ENCODE measurements at places on chromosomes 12 and 14.

DNA sequence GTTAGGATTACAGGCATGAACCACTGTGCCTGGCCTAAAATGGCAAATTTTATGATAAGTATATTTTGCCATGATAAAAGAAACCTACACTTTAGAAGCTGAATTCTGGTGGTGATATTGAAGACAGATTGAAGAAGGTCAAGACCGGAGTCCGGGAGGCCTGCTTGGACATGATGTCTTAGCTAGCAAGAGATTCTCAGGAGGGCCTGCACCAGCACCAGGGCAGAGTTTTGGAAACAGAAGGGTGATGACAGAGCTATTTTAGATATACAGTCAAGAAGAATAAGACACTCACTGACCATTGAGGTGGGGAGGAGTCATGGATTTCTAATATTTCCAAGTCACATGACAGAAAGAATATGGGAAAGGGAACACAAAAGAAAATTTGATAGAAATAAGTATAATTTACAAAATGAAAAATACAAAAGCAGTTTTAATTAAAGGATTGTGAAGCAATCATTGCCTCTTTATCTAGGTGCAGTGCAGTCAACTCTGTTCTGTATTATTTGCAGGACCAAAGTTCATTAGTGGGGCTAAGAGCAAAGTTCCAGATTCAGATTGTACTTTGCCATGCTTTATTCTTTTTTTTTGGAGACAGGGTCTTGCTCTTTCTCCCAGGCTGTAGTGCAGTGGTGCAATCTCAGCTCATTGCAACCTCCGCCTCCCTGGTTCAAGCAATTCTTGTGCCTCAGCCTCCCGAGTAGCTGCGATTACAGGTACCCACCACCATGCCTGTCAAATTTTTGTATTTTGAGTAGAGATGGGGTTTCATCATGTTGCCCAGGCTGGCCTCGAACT lies 9.3 kb upstream of the PPP4R3A start:
- no peak for DNase-seq
- peaks cover 5% of the 10 kb centered on the region for H3K4me1 ChIP-seq
- H3K36me3 ChIP-seq, result no peaks in the 10 kb centered on the region
- no peak overlapping the region for H3K27ac ChIP-seq
- H3K4me3 ChIP-seq, result no peak overlapping the region

GRCh38 chr12:115146453-115146852 lies 462.5 kb upstream of the TBX3 start:
- H3K27me3 ChIP-seq, result no peaks in the 10 kb centered on the region
- H3K27ac ChIP-seq, result no peak overlapping the region
- no peaks in the 10 kb centered on the region for H3K36me3 ChIP-seq

GRCh38 chr12:6292606-6293005 lies 17.9 kb upstream of the PLEKHG6 start:
- H3K27ac ChIP-seq, result no peak overlapping the region
- DNase-seq, result no peak
- H3K36me3 ChIP-seq, result no peaks in the 10 kb centered on the region
- peaks cover 30% of the 10 kb centered on the region for H3K27me3 ChIP-seq

DNA sequence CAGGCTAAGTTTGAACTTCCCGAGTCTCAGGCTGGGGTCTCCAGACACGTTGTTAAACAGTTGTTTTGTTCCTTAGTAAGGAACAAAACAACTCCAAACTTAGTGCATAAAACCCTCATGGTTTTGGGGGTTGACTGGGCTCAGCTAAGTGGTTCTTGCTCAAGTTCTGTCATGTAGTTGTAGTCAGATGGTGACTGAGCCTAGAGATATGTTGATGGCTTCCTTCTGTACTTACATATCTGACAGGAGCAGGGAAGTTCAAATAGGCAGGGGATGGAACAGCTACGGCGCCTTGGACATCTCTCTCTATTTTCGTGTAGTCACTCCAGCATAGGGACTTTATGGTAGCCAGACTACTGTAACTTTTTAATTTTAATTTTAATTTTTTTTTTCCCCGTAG lies 45.7 kb downstream of the SPATS2 start:
- DNase-seq, result no peak
- no peak overlapping the region for H3K4me3 ChIP-seq
- peaks cover 1% of the 10 kb centered on the region for H3K36me3 ChIP-seq
- H3K4me1 ChIP-seq, result no peaks in the 10 kb centered on the region
- no peaks in the 10 kb centered on the region for H3K27me3 ChIP-seq
- H3K27ac ChIP-seq, result no peak overlapping the region

- peaks cover 23% of the 10 kb centered on the region for H3K4me1 ChIP-seq
- no peak for DNase-seq
- no peak overlapping the region for H3K27ac ChIP-seq
- no peaks in the 10 kb centered on the region for H3K36me3 ChIP-seq
Observed at GRCh38 chr14:24283796-24284460, 12.5 kb upstream of the RABGGTA start.
